ENCODE measurements at places on chromosomes 2 and 18.

DNA sequence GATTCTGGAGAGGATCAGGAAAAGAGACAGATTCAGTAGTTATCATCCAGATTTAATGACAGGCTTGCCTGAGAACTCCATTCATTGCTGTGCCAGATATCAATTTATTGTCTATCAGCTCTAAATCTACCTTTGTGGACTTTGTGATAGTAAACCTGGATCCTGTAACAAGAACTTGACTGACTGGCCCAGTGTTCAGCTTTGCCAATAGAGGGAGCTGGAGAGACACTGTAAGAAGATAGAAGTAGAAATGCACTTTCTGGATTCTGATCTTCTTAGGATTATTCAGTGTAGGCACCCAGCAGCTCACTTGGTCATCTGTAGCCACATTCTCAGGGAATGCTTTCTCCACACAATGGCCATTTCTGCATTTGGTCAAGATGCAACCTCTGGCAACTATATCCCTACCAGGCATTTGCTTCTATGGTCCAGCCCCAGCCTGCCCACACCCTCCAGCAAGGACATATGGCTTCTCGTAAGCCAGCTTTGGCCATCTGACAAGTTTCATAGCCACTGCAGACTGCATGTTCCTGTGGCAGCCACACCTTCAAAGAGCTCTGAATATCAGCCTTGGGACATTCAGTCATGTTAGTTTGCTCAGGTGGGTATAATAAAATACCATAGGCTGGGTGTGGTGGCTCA, 6.1 kb upstream of the SERPINB8 start:
- no peak for DNase-seq

GRCh38 chr2:146850746-146851145, 994.1 kb upstream of the ACVR2A start:
- DNase-seq: no peak

GRCh38 chr18:10847907-10848306, 301.5 kb downstream of the PIEZO2 start:
- DNase-seq: no peak

GRCh38 chr18:76263046-76264005, 231.7 kb downstream of the ZNF516 start:
- DNase-seq: no peak

DNA sequence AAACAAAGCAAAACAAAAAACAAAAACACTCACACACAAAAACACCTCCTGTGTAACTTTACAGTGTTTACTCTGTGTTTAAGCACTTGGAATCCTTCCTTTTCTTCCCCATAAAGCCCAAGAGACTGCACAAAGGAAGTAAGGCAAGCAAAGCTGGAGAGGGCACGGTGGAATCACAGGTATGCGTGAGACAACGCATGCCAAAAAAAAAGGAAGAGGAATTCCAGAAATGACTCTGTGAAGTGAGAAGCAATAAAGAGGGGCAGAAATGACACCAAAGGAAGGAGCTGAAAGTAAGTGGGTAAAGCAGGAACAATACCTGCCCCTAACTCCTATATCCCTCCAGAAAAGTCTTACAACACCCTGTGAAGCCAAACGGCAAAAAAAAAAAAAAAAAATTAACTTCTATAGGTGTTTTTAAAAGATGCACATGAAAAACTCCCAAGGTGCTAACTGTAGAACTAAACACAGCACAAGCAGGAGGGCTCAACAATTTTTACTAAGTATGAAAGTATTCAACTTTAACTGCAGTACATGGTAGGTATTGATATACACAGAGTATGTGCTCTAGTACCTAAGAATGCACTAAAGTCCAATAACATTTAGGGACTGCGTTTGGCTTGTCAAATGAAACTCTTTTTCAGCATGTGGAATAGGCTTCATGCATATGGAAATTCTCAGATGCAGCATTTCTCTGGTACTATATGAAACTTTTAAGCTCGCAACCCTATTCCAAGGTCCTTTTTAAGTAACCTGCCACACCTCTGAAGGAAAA, 9.1 kb downstream of the RND3 start:
- no peak for DNase-seq

DNA sequence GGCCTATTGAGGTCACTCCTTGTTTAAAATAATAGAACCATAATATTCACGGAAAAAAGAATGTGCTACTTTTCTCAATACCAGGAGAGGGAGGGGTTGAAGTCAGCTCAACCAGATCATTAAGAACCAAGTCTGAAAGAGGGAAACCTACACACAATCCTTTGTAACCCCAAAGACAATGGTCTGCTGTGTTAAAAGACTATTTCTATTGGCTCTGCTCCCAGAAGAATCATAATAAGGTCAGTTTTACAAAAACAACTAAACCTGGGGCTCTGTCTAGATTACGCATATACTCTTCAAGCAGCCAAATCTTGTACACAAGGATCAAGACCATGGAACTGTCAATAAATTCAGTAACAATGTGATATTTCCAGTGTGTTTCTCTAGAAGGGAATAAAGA, 177.2 kb upstream of the CRIM1 start:
- DNase-seq: peak; percentile 7

DNA sequence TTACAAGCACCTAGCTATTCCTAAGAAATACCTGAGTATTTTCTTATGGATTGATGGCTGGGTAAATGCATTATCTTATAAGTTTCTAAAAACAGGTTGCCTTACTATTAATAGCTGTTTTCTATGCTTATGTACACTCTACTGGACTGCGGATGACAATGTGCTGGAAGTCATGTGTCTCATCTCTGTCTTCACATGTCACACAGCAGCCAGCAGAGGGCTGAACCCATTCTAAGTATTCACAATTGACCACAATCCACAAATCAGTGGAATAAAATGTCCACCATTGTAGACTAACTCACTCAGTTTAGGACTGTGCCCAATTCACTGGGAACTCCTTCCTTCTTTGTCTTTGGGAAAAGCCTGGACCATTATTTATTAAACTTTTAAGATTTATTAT, 371.2 kb downstream of the INSIG2 start:
- no peak for DNase-seq

- no peak for DNase-seq
These were observed 100.9 kb upstream of the SPHKAP start for GRCh38 chr2:228282376-228282775.

GRCh38 chr2:61537950-61538199, 281 bp downstream of the XPO1 start:
- no peak for DNase-seq
